ENCODE measurements at places on chromosomes 6 and 20.

DNA sequence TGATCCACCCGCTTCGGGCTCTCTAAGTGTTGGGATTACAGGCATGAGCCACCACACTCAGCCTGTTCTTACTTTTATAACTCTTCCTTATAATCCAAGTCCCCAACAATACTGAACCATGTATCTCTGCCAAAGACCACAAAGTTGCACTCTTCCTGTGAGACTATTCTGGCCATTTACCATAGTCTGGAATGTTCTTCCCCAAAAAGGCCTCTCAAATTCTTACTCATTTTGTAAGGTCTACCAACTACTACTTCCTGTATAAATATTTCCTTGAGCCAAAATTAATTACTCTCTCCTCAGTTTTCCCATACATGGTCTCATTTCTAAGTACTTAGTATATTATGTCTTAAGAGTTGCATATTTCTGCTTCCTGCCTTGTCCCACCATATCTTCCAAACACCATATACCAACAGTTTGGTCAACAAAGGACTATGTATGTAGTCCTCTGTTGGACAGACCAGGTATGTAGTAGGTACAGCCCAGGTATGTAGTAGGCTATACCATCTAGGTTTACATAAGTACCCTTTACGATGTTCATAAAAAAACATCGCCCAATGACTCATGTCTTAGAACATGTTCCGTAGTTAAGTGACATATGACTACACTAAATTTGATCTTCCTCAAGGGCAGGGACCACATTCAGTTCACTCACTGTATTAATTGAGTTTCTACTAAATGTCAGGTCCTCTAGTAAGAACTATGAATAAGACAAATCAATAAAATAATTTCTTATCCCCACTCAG is 22.0 kb downstream of the RANBP9 start:
- no peak for DNase-seq

DNA sequence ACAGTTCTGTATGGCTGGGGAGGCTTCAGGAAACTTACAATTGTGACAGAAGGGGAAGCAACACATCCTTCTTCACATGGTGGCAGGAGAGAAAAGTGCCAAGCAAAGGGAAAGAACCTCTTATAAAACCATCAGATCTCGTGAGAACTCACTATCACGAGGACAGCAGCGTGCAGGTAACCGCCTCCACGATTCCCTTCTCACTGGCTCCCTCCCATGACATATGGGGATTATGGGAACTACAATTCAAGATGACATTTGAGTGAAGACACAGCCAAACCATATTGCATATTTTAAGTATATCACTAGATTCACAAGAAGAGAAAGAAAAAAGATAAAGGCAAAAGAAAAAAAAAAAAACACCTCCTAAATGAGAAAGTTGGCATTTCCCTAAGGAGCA is 431.9 kb upstream of the RGS17 start:
- DNase-seq: no peak

GRCh38 chr20:21874127-21874526 is 168.7 kb downstream of the PAX1 start:
- no peak for DNase-seq

DNA sequence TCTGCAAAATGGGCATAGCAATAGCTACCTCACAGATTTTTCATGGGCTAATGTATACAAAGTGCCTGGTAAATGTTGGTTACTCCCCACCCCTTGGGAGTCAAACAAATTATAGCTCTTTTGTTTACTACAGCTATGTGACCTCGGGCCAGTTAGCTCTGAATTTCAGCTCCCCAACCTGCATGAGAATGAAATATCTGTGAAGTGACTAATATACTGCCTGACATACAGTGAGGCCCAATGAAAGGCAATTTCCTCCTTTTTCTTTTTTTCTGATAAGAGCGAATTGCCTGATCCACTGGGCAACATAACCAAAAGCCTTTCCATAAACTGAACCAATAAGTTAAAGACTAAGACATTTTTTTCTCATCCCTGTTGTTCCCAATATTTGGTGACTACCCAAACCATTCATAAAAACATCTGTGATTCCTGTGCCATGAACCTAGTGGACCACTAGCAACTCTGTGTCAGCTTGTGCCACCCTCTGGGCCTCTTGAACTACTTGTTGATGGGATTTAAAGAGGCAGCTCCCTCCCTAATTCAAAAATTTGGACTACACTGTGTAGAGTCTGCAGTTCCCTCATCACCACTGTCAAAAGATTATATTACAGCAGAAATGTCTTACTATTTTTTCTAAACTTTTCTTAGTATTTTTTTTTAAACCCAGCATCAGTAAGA is 91.9 kb upstream of the TMEM30A start:
- DNase-seq: no peak

DNA sequence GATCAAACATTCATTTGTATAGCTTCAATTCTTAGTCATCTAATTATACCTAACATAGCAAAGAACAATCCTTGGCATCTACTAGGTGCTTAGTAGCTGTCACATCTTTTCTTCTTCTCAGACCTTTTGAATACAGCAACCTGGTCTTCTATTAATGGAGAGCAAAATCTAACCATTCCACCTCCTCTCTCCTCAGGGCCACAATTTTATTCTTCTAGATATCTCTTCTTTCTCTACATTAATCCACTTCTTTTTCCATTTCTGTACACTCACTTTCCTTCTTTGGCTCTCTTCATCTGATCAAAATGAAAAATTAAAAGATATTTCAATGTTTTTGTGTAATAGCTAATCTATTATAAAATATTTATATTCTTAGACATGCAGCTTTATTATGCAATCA is 9.0 kb upstream of the HLA-DOA start:
- DNase-seq: no peak

DNA sequence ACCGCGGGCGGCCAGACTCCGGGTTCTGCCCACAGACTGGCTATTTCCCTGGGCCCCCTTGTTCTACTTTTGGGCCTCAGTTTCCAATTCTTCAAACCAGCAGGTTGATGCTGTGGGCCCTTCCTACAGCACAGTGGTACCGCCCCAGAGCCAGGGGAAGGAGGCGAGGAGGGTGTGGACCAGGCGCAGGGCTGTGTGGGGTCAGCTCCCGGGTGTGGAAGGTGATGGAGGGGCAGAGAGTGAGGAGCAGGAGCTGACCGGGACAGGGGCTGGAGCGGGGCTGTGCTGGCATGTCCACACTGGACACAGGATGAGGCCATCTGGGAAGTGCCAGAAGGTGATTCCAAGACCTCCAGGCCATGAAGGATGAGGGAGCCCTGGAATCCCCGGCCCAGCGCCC is 35.2 kb upstream of the CHRNA4 start:
- DNase-seq: no peak

GRCh38 chr6:39822846-39823815 is 31.0 kb downstream of the DAAM2 start:
- DNase-seq: no peak

GRCh38 chr6:119110601-119111548 is 32.4 kb upstream of the FAM184A start:
- peak; percentile 66 for DNase-seq

DNA sequence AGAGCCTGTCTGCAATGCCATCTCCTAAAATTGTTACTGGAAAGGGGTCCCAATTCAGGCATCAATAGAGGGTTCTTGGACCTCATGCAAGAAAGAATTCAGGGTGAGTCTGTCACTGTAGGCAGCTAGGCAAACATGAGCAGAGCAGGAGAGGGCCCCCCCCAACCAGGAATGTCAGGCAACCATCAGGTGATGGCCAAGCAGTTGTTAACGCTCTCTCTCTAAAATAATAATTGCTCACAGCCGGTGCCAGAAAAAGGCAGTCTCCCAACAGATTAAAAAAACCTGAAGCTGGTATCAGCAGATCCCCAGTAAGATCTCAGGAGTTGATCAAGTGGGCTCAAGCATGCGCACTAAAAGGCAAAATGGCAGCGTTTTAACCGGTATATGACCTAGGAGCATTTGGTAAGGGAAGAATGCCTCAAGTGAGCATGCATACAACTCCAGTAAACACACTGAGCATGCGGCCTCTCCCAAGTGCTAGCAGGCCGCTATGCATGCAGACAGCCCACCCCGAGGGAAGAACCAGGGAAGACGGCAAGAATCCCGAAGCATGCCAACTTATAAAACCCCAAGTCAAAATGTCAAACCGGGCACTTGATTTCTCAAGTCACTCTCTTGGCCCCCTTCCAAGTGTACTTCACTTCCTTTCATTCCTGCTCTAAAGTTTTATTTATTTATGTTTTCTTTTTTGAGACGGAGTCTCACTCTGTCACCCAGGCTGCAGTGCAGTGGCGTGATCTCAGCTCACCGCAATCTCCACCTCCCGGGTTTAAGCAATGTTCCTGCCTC is 44.0 kb upstream of the RNGTT start:
- no peak for DNase-seq

- no peak for DNase-seq
Observed at GRCh38 chr6:129890701-129891100, 29.6 kb upstream of the TMEM244 start.

- no peak for DNase-seq
Observed at GRCh38 chr6:53541900-53542299, 3.0 kb downstream of the GCLC start.

DNA sequence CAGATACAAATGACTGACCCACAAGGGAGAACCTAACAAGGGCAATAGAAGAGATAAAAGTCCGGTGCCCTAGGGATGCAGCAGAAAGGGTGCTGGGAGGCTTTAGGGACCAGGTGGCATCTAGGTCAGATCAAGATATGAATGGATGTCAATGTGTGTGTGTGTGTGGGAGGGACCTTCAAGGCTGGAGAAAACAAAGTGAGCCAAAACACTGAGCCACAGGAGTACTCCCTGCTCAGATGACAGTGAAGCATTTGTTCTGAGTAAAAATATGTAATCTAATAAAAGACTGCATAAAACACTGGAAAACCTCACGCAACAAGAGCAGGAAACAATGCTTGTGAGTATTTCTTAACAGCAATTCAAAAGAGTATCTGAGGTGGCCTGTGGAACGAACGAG is 28.2 kb downstream of the ZNF337 start:
- no peak for DNase-seq

GRCh38 chr6:26183581-26184366 is 96.5 kb downstream of the HFE start:
- peak; percentile 75 for DNase-seq

GRCh38 chr20:8118039-8118438 is 14.0 kb upstream of the PLCB1 start:
- no peak for DNase-seq

GRCh38 chr20:20780127-20780824 is 67.8 kb upstream of the RALGAPA2 start:
- DNase-seq: no peak

GRCh38 chr6:119158057-119158848 is 79.8 kb upstream of the FAM184A start:
- DNase-seq: no peak

DNA sequence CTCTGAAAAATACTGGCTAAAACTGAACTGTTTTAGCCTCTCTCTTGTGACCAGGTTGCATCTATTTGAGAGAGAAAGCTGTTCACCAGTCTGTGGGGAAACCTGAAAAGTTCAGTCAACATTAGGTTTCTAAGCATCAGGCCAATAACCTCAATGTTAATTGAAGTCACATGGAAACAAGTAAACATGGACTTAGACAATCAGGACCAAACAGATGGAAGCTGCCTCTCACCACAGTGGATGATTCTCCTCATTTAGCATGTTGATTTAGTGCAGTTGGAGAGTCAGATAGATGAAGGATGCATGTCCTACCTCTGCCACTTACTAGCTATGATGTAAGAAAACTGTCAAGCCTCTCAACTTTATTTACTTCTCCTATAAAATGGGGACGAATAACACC is 18.2 kb downstream of the SCGN start:
- no peak for DNase-seq

DNA sequence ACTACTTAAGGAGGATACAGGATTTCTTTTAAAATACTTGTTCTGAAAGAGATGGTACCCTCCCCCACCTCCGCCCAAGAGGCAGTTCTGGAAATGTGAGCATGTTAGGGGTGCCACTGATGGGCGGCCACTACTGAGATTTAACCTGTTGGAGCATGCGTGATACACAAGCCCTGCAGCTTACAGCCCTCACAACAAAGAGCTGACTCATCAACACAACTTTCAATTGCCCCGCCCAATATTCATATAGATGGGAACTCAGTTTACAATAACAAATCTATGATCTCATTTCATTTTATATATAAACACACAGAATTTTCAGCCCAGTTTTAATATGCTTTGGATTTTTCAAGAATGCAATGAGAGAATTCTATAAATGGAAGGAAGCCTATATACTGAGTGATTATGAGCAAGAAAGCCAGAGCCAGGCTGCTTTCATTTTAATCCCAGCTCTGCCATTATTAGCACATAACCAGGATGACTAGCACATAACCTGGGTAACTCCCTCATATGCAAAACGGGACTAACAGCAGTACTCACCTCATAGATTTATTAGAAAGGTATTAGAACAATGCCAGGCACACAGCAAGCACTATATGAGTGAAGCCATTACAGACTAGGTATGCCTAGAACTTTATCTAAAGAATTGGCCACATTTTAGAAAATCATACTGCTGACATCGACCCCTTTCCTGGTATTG is 45.6 kb upstream of the IPCEF1 start:
- DNase-seq: no peak

GRCh38 chr6:21350926-21351325 is 242.6 kb upstream of the SOX4 start:
- no peak for DNase-seq

- peak; percentile 35 for DNase-seq
Observed at GRCh38 chr6:118580585-118581419, 32.7 kb downstream of the PLN start.

DNA sequence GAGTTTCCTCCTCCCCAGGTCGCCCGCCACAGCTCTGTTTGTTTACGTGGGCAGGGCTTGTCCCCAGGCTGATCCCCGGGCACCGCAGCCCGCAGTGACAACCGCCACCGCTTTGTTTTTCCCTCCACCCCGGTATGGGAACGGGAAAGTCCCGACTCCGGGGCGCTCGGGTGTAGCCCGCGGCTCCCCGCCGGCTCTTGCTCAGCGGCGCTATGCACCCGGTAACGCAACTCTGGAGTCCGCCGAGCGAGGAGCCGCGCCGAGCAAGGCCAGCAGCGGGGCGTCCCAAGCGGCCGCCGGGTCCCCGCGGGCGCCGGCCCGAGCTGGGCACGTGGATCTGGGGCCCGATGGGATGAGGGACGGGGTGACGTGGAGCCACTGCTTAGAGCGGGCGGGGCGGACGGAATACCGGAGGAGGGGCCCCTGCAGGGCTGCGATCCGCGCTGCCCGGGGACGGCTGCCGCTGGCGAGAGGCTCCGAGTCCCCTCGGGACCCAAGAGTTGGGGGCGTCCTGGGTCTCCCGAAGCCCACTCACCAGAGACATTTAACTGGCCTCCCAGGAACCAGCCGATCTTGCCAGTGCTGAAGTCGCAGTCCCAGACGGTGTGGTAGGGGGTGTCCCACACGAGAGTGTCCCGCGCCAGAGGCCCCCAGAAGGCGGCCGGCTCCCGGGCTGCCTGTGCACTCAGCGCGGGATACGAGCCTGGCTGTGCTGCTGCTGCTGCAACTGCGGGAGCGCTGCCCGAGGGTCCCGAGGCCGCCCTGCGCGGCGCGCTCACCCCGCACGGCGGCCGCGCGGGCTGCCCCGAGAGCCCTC is 497 bp downstream of the ACSS1 start:
- peak; percentile 81 for DNase-seq

DNA sequence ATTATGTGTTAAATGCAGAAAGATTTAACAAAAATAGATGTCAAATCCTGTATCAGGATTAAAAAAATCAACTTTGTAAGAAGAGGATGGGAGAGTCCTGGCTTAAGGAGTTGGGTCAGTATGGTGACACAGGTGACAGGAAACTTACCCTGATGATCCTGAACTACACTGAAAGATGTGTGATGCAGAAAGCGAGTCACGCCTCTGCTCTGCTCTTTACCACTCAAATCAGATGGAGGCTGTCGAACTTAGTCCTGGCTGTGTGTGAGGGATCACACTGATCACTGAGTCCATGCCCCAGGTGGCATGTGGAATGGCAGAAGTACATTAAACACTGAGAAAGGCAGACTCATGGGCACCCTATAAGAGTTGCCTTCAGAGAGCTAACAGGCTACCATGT is 92.9 kb downstream of the GJA10 start:
- DNase-seq: no peak
